ENCODE measurements at places on chromosomes 1 and 21.

- no peak for DNase-seq
These were observed 5.7 kb upstream of the KCNE1 start for GRCh38 chr21:34517491-34518245.

GRCh38 chr1:113770031-113770430 lies 10.7 kb upstream of the PHTF1 start:
- no peak for DNase-seq

DNA sequence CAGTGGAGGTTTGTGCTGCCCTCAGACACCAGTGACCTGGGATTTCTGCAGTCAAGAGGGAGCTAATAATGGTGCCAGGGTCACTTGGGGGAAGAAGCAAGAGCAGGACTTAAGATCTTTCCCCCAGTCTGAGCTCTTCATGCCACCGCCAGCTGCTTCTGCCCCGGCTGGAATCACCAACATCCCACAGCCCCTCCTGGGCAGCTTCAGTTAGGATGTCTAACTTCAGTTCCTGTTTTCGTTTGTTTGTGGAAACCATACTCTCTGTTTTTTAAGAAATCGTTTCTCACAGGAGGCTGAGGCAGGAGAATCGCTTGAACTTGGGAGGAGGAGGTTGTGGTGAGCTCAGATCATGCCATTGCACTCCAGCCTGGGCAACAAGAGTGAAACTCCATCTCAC lies 25.6 kb upstream of the PRDM2 start:
- no peak for DNase-seq

- peak; percentile 11 for DNase-seq
These were observed 199.4 kb upstream of the CACYBP start for GRCh38 chr1:174800216-174800851.

DNA sequence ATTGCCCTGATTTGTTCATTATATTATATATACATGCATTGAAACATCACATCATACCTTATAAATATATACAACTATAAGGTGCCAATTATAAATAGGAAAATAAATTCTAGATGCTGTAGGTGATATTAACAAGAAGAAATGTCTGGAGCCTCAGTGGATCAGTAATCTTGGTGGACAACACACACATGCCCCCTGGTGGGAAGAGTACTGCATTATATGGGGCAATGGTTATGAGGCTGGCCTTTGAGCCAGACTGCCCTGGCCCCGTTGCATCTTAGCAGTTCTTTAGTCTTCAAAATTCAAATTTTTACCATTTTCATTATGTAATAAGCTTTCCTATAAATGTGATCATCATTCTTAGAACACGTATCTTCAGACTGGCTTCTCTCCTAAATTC lies 335.0 kb upstream of the GREM2 start:
- DNase-seq = peak; percentile 24

DNA sequence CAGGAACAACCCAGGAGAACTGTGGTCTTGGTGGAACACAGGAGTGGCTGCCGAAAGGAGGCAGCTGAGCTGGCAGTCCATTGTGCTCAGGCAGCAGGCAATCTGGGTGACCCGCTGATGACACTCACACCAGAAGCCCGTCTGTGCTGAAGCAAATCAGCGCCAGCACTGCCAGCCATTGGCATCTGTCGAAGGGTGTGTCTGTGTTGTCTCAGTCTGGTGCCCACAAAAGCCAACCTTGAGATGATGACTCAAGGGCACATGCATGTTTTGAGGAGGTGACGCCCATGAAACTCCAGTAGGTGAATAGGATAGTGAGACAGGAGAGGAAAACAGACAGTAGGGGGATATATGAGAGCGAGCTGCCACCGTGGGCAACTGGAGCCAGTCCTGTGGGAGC lies 167.3 kb downstream of the KAZN start:
- DNase-seq = no peak

- DNase-seq = no peak
These were observed 9.0 kb downstream of the TSACC start for GRCh38 chr1:156347331-156347730.

- DNase-seq = peak; percentile 7
These were observed 64.3 kb downstream of the ANKRD13C start for GRCh38 chr1:70290218-70290617.

GRCh38 chr1:185419718-185420117 lies 102.7 kb upstream of the IVNS1ABP start:
- no peak for DNase-seq

Measured in foreskin melanocyte (primary cell).